Activated naive CD4-positive, alpha-beta T cell treated with Interleukin-2 at 50 U/mL for 16 hours (primary cell): ENCODE measurements at places on chromosomes 16 and 17.

DNA sequence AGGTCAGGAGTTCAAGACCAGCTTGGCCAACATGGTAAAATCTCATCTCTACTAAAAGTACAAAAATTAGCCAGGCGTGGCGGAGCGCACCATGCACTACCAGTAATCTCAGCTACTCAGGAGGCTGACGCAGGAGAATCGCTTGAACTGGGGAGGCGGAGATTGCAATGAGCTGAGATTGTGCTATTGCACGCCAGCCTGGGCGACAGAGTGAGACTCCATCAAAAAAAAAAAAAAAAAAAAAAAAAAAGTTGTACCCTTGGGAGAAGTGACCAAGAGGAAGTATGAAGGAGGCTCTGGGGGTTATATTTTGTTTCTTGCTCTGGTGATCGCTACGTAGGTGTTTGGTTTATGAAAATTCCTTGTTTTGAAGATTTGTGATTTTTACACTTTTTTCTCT lies 66.3 kb downstream of the LITAF start:
- no peak for DNase-seq

- no peak for DNase-seq
Observed at GRCh38 chr16:78365366-78365765, 265.9 kb downstream of the WWOX start.

DNA sequence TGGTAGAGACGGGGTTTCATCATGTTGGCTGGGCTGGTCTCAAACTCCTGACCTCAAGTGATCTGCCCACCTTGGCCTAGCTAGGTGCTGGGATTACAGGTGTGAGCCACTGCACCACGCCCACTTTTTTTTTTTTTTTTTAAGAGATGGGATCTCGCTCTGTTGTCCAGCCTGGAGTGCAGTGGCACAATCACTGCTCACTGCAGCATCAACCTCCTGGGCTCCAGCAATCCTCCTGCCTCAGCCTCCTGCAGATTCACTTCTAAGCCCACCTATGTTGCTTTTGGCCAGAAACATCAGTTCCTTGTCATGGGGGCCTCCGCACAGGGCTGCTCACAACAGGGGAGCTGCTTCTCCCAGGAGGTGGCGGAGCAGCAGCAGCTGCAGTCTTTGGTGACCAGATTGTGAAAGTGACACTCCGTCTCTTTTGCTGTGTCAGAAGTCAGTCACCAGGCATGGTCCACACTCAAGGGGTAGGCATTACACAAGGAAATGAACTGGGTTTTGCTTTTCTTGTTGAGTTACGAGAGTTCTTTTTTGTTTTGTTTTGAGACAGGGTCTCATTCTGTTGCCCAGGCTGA lies 4.5 kb upstream of the NME4 start:
- no peak for DNase-seq

GRCh38 chr17:75456039-75456416 lies 407 bp upstream of the TMEM94 start:
- no peak for DNase-seq

DNA sequence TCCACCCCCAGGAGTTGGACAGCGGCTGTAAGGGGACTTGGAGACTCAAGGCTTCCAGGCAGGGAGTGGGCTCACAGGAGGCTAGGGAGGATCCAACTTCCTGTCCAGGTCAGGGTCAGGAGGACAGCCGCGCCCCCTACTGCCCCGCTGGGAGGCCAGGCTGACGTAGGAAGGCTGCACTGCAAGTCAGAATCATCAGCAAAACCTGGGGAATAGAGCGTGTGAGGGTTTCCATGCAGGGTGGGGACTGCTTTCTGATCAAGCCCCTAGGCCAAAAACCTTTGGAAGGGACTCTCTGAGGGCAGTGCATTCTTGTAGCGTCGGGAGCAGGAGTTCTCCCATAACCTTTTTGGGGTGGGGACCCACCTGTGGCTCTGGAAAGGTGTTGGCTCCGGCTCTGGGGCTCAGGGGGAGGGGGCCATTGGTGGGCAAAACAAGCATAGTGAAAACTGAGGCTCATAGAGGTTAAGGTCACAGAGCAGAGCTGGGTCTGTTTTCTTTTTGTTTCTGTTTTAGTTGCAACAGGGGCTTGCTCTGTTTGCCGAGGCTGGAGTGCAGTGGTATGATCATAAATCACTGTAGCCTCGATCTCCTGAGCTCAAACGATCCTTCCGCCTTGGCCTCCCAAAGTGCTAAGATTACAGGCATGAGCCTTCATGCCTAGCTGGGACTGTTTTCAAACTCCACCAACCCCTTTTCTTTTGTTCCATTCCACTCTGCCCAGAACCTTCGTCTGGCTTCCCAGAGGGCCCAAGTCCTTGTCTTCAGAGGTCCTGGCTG lies 22.1 kb downstream of the RAI1 start:
- no peak for DNase-seq

DNA sequence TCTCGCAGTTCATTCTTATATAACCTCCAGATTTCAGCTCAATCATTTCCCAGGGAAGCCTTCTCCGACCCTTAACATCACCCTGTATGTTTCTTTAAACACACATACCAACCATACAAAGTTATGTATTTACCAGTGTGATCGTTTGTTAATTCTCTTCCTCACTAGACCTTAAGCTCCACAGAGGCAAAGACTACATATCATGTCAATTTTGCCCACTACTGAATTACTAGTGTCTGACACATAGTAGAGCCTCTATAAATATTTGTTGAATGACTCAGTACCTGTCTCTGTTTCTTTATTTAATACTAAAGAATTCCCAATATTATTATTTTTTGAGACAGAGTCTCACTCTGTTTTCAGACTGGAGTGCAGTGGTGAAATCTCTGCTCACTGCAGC lies 137.2 kb downstream of the SHISA9 start:
- no peak for DNase-seq

GRCh38 chr17:27554152-27554551 lies 76.8 kb upstream of the LGALS9 start:
- DNase-seq = no peak

- DNase-seq = no peak
Observed at GRCh38 chr16:79836144-79836543, 235.6 kb upstream of the MAF start.

GRCh38 chr17:70070305-70071027 lies 4.6 kb upstream of the KCNJ16 start:
- DNase-seq = no peak
